ENCODE measurements at places on chromosomes 12 and 14.

GRCh38 chr14:68520637-68521556, 272.0 kb downstream of the ZFP36L1 start:
- peak; percentile 24 for DNase-seq

DNA sequence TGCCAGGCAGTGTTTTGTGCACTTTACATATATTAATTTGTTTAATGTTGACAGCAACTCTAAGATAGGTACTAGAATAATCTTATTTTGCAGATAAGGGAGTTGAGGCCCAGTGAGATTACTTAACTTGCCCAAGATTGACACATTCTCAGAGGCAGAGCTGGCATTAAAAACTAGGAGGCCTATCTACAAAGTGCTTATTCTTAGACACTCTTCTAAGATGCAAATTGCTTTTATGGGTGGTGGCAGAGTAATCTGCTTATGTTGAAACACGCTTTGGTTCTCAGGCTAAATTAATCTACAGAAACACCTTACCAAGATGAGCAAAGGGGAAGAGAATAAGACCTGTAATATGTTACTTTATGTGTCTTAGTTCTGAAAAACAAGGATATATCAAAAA, 7.2 kb downstream of the MGP start:
- no peak for DNase-seq

GRCh38 chr14:35383569-35384454, 20.7 kb downstream of the NFKBIA start:
- no peak for DNase-seq

- DNase-seq: no peak
Measured at GRCh38 chr12:57552835-57553313, 3.0 kb downstream of the KIF5A start.

GRCh38 chr12:67161322-67161918, 107.7 kb upstream of the CAND1 start:
- DNase-seq: no peak

DNA sequence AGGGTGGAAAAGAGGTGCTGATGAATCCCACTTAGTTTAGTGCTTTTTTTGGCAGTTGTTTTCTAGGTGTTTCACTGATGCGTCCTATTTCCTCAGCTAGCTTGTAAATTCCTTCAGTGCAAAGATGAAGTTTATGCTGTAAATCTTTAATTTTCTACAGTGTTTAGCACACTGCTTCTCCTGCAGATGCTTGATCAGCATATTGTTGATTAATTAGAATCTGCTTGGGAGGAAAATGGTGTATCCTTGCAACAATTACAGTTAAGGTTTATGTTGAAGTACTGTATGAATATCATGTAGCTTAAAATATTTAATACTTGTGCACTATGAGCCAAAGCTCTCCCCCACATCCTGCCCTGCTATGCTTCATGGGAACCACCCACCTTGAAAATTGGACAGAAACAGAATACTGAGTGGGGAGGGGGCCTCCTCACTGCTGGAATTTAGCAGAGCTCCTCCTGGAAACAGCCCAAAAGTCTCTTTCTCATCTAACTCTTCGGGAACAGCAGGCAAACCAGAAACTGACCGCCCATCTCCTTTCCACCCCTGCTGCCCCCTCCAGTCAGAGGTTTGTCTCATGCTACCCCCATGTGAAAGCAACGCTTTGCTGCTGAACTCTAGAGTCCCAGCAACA, 20.3 kb upstream of the DHRS4 start:
- no peak for DNase-seq

DNA sequence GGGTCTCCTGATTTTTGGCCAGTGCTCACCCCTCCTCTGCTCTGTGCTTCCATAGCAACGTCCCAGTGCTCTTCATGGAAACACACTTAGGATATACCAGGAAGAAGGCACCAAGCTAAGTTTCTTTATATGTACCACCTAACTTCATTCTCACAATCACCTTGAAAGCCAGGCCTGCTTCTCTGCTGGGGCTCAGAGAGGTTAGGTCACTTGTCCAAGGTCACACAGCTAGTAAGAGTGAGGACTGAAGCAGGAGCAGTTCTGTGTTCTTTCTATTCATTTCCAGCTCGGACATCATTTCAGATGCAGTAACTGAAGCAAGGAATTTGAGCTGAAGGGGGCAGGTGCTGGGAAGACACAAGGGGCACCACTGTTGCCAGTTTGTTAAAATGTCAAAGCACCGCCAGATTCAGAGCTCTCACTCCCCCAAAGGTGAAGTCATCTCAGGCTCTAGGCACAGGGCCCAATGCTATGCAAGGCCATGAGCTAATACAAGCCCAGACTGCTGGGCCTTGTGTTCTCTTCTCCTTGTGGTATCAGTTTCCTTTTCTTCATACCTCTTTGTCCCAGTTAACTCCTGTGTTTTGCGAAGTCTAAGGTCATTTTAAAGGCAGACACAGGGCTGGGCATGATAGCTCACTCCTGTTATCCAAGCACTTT, 19.7 kb upstream of the YY1 start:
- DNase-seq: no peak

GRCh38 chr14:101127224-101127623, 223.7 kb upstream of the RTL1 start:
- no peak for DNase-seq

- no peak for DNase-seq
Measured at GRCh38 chr14:85088192-85088591, 441.8 kb upstream of the FLRT2 start.

DNA sequence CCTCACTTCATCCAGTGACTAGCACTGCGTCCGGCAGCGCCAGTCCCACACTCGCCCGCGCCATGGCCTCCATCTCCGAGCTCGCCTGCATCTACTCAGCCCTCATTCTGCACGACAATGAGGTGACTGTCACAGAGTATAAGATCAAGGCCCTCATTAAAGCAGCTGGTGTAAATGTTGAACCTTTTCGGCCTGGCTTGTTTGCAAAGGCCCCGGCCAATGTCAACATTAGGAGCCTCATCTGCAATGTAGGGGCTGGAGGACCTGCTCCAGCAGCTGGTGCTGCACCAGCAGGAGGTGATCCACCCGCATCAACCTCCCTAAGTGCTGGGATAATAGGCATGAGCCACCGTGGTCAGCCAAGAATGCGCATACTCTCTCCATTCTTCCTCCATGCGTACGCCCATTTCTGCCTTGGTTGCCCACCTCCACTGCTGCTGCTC, 59.9 kb downstream of the IRF2BPL start:
- DNase-seq: peak; percentile 86

GRCh38 chr14:87349921-87350320, 643.1 kb downstream of the GALC start:
- no peak for DNase-seq

- DNase-seq: no peak
Measured at GRCh38 chr12:27207615-27208413, 36.3 kb upstream of the STK38L start.

- peak; percentile 90 for DNase-seq
Measured at GRCh38 chr14:105020815-105021655, at the start of gene CDCA4. Gene CDCA4, minus strand, starts transcription at chr14:105021083. Its CDS starts 9,154 bp downstream, at chr14:105011929.

DNA sequence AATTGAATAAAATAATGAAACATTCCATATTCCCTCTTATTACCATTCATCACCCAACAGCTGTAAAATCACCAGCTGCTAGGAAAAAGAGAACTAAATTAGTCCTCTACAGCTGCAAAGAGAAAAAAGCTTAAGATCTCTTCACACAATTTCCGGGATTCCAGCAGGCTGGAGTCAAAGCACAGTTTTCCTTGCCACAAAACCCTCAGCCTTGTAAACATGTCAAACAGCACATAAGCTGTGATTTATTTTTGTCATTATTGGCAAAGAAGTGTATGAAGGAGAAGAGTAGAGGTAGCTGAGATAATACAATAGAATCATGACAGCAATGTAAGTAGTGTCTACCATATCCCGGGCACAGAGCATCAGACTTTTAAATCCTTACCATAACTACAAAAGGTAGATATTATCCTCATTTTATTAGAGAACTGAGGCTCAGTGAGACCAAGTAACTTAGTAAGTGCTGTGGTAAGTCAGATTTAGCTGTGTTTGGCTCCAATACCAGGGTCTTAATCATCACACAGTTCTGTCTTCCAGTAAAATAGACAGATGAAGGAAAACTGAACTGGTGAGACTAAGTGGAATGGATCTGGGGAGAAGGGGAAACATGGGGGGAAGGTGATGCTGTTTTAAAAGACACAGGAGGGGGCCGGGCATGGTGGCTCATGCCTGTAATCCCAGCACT, 57.3 kb downstream of the NTN4 start:
- DNase-seq: peak; percentile 19

- no peak for DNase-seq
Measured at GRCh38 chr14:69951263-69951662, 72.0 kb downstream of the SMOC1 start.

- no peak for DNase-seq
Measured at GRCh38 chr14:73467377-73467776, 9.0 kb upstream of the NUMB start.

DNA sequence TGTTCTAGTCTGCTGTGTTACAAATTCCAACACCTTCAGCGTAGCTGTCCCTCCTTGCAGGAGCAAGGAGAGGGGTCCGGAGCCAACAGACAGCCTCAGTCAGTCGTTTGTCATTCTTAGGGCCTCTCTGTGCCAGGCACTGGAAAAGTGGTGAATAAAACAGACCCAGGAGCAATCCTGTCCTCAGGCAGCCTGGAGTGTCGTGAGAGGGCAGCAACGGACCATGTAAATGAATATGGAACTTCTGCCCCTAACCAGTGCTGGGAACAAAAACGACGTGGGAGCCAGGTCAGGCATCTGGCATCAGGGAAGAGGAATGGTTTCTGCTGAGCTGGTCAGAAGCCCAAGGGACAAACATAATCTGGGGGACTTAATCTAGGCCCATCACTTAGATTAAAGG, 64.8 kb upstream of the PSMC1 start:
- no peak for DNase-seq

GRCh38 chr12:97503073-97503855, 40.7 kb downstream of the RMST start:
- DNase-seq: no peak

Data from SHP77 treated with DMSO at 0.1 percent for 48 hours (cell line).